ENCODE measurements at places on chromosomes 11 and 22. TPM values are rescaled to one million over a fixed set of nuclear protein-coding genes. Genes with fewer than 3 reads are reported as not detected.

DNA sequence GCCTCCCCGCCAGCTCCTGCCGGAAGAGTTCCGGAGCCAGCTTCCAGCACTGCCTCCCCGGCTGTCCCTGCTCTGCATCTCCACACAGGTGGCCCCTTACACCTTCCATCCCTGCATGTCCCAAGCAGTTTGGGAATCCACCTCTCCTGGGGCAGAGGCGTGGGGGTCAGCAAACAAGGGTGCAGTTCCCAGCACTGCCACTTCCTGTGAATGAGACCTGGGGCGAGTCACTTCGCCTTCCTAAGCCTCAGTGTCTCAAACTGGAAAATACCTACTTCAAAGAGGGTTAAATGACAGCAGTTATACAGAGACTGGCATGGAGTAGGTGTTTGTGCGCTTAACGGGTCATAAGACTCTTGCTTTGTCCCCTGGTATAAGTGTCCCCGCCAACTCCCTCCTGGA is 5.2 kb downstream of the CYTH4 start:
- no peak for DNase-seq

- DNase-seq: no peak
Measured at GRCh38 chr11:126738295-126739031, 262.1 kb downstream of the KIRREL3 start.

- peak; percentile 11 for DNase-seq
Measured at GRCh38 chr11:103601225-103601846, 435.1 kb upstream of the DDI1 start.

- peak; percentile 72 for DNase-seq
Measured at GRCh38 chr11:3807909-3808860, at the start of gene PGAP2. Gene PGAP2, plus strand, starts transcription at chr11:3808560. Its CDS starts 2,700 bp downstream, at chr11:3811260.

DNA sequence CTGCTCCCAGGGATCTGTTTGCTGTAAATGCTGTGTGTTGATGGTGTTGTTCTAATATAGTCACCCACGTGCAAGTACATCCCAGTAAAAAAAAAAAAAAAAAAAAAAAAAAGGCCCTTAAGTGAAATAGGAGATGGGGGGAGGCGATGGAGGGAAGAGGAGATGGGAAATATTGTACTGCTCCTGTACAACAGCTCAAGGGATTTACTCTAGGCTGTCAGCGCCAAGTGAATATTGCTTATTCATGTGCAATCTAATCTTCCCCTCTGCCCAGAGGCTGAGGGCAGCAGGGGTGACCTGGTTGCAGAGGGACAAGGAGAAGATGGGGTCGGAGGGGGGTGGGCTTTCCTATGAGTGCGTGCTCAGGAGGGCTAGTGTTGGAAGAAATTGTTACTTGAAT is 206.2 kb upstream of the CADM1 start:
- no peak for DNase-seq

Gene TSPO
- polyA plus RNA-seq: 258 TPM

- DNase-seq: no peak
Measured at GRCh38 chr11:21806947-21807346, 385.9 kb upstream of the ANO5 start.

DNA sequence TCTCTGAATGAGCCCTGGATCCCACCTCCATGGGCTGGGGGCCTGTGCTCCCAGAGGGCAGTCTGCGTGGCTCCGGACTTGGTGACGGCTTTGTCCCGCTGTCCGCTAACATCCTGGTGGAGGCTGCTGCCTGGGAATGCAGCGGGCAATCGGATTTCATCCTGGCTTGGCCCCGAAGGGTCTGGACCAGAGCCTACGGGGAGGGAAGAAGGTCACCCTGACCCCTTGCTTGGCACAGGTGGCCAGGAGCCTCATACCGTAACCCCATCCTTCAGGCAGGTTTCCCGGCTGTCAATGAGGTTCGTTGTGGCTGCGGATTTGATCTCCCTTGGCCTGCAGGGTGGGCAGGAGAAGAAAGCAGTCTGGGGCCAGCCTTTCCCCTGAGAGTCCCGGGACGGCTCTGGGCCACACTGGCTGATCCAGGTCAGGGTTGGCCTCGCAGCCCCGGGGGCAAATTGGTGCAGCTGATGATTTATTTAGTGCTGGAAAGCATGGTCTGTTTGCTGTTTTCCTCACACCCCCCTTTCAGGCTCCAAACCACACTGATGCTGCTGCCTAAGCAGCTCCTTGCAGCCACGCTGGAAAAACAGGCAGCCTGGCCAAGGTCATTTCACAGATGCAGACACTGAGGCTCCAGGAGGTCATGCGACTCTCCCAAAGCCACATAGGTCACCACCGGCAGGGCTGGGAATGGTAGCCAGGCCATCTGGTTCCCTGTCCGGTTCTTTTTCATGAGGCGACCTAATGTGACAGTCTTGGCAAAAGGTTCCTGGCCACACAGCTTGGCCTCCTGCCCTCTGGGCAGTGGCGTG is 15.0 kb downstream of the PRDM11 start:
- DNase-seq: peak; percentile 60

GRCh38 chr11:44578279-44578678 is 12.8 kb downstream of the CD82 start:
- DNase-seq: no peak

GRCh38 chr11:59207988-59208451 is 4.7 kb downstream of the MPEG1 start:
- DNase-seq: peak; percentile 37

GRCh38 chr22:42993651-42994275 is 21.2 kb downstream of the PACSIN2 start:
- DNase-seq: no peak

DNA sequence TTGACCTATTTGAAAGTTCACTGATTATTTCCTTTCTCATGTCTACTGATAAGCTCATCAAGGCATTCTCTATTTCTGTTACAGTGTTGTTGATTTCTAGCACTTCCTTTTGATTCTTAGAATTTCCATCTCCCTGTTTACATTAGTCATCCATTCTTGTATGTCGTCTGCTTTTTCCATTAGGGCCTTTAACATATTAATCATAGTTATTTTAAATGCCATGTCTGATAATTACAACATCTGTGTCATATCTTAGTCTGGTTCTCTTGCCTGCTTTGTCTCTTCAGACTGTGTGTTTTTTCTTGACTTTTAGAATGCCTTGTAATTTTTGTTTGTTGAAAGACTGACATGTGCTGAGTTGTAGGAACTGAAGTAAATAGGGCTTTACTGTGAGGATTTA is 602.1 kb downstream of the SOX6 start:
- DNase-seq: no peak

DNA sequence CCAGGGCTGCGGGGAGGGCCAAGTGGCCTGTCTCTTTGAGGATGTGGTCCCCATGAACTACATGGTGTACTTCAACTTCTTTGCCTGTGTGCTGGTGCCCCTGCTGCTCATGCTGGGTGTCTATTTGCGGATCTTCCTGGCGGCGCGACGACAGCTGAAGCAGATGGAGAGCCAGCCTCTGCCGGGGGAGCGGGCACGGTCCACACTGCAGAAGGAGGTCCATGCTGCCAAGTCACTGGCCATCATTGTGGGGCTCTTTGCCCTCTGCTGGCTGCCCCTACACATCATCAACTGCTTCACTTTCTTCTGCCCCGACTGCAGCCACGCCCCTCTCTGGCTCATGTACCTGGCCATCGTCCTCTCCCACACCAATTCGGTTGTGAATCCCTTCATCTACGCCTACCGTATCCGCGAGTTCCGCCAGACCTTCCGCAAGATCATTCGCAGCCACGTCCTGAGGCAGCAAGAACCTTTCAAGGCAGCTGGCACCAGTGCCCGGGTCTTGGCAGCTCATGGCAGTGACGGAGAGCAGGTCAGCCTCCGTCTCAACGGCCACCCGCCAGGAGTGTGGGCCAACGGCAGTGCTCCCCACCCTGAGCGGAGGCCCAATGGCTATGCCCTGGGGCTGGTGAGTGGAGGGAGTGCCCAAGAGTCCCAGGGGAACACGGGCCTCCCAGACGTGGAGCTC is 13.5 kb downstream of the ADORA2A start:
- DNase-seq: no peak

Gene LRRC32
- polyA plus RNA-seq: 62.4 TPM

Gene SCUBE1
- 0.01 TPM for polyA plus RNA-seq

Gene CHCHD10
- 735 TPM for polyA plus RNA-seq

Gene NRXN2
- polyA plus RNA-seq: 1.8 TPM

DNA sequence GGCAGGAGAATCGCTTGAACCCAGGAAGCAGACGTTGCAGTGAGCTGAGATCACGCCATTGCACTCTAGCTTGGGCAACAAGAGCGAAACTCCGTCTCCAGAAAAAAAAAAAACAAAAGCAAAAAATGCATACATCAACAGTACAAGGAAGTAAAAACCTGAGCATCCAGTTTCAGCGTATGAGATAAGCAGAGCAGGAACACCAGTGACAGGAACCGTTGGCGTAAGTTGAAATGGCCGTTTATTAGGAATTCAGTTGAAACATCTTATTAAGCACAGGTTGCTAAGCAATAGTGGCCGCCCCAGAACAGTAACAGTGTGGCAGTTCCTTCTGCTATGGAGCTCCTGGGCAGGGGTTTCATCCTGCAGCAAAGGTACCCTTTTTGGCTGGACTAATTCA is 4.0 kb upstream of the L3MBTL2 start:
- no peak for DNase-seq

DNA sequence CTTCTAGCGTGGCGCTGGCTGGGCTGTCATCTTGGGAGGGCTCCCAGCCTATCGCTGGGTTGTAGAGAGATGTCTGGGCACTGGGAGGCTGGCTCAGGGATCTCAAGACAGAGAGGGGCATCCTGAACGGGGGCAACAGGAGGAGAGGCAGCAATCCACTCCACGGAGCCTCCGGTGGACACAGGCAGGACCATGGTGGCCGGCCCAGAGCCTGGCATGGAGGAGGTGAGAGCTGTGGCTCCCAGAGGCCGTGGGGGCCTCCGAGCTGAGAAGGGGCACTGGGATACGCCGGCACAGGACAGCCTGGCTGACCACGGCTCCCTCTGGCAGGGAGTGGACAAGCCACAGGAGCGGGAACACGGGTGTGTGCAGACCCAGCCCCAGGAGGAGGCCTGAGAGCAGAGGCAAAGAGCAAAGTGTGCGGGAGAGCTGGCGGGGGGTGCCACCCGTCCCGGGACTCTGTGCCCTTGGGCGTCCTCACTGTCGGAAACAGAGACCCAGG is 9.1 kb downstream of the MRGPRF start:
- no peak for DNase-seq

Gene SMC1B
- not detected for polyA plus RNA-seq
